Caudate nucleus (tissue), 63 donors: ENCODE measurements at places on chromosomes 2 and 18.

DNA sequence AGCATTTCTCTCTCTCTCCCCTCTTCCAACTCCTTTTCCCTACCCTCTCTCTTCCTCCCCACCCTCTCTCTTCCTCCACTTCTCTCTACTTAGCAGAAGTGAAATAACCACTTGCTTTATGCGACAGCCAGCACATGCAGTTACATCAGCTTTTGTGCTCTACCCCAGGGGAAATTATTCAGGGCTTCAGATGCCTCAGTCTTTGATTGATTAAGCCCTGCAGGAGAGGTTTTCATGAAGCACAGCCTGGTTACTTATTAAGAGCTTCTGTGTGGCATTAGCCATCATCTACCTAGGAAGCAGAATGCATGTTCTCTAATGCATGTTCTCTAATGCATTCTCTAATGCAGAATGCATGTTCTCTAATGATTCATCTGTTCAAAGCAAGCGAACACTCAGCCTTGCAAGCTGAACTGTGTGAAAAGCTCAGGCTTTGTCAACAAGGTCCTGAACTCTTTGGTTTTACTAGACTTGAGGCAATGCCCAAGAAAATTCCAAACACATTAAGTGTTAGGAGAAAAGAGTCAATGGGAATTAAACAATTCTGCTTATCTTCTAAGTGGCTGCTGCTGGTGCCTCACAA, 56.1 kb downstream of the LHCGR start:
- no peak for DNase-seq

DNA sequence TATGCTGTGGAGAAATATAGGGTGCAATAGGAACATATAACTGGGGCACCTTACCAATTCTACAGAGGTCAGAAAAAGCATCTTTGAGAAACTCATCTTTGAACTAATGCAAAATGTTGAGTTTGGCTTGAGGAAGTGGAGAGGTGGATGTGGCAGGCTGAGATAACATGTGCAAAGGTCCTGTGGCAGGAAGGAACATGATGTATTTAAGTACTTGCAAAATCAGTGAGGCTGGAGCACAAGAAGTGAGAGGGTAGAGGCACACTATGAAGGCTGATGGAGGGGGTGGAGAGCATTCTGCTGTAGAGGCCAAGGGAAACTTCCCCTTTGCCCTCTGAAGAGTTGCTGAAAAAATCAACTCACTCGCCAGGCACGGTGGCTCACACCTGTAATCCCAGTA, 14.7 kb upstream of the RAB1A start:
- no peak for DNase-seq

GRCh38 chr2:152761214-152761613, 42.8 kb downstream of the ARL6IP6 start:
- no peak for DNase-seq

- no peak for DNase-seq
Observed at GRCh38 chr2:196601430-196602306, 37.8 kb upstream of the CCDC150 start.

DNA sequence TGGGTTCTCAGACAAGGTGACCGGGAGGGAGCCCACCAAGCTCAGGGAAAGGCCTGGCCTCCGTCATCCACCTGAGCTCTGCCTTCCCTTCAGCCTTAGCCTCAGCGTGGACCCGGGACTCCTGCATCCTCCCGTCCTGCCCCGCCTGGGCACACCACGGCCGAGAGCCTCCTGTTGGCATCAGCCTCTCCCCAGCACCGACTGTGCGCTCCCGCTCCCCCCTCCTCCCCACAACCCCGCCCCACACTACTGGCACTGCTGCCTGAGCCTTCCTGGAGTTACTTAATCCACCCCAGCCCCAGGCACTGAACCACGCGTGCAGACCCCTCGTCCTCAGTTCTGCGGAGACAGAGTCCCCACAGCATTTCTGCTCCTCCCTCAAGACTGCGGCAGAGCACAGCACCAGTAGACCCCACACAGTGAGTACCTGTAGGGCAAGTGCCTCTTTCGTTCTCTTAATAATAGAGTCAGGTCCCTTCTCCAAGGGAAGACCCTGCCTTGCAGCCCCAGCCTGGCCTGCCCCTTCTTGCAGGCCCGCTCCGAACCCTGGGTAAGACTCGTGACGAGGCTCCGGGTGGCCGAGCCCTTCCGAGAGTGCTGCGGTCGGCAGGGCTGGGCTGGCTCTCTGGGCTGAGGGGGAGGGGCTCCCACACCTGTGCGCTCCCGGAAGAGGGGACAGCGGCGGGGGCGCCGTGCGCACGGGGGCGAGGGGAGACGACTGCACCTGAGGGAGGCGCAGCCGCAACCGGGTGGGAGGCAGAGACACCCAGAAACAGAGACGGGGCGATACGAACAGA, at the start of gene AMER3:
Gene AMER3, plus strand, starts transcription at position 285 of the 797 bp plus-strand sequence. CDS start 6,533 bp downstream, outside the sequence.
- no peak for DNase-seq

DNA sequence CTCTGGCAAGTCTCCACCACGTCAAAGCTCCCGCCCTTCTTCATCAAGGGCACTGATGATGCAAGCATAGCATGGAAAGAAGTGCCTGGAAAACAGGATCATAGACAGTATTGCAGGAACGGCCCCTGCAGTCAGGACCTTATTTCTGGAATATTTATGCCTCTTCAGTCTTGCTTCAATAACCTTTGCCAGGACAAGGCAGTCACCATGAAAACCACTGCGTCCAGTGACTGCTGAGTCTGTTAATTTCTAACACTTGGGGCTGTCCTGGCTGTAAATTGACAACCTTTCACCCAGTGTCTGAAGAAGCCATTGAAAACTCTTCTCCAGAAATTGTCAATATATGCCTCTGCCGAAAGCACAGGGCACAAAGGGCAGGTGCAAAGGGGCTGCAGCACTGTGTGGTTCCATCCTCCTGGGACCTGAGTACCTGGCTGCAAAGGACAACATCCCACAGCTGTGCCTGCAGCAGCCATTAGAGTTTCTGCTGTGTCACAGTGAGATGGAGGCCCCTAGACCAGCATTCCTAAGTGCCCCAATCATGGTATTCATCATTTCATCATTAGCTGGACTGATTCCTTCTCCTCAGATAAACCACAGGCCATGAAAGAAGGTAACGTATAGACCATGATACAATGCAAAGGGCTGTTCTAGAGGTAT, 819.6 kb downstream of the RNF144A start:
- DNase-seq = no peak

GRCh38 chr2:21910832-21911507, 787.2 kb downstream of the TDRD15 start:
- no peak for DNase-seq

DNA sequence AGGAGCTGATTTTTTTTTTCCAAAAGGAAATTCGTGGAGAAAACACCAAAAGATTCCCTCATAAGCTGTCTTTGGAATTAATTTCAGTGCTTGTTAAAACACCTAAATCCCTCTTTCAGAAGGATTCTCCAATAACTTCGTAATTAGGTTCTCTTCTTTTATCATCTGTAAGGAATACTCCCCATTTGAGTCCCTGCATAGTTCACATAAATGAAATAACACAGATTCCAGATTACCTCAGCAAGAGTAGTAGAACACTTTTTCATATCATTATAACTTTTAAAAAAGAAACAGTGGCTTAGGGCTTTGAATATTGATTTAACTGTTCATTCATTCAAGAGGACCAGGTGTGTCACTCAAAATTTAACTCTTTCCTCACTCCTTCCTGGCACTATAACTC, 55.5 kb downstream of the ARHGAP28 start:
- DNase-seq = no peak

DNA sequence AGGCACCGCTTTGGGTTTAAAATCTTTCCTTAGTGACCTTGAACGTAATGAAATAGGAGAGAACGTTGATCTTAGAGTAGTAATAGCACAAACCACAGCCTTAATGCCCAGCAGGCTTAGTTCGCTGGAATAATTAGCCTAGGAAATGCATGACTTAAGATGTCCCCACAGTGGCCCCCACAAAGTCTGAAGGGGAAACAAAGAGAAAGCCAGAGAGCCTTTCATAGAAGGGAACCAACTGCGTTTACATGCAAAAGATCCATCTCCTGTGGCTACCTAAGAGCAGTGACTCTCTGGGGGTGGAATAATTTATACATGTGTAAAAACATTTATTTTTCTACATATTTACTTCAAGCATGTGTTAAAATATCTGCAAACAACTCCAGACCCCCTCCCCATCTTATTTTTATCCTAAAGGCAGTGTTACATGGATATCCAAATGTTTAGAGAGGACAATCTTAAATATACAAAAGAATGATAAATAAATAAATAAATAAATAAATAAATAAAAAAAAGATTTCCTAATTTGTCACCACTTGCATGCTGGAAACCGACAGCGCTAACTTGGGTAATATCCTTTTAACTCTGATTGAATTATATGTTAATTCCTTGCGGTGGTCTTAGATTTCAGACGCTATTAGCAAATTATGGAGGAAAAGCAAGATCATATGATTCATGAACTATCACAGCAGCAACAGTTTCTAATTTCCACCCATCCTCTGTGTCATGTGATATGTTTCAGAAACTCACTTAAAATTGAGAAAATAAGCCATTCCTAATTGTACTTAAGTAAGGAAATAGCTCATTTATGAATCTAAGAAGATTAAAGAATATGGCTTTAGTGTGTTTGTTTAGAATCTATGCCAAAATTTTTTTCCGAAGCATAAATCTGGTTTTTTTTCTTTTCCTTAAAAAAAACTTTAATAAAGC, 23.4 kb upstream of the CYP1B1 start:
- no peak for DNase-seq

DNA sequence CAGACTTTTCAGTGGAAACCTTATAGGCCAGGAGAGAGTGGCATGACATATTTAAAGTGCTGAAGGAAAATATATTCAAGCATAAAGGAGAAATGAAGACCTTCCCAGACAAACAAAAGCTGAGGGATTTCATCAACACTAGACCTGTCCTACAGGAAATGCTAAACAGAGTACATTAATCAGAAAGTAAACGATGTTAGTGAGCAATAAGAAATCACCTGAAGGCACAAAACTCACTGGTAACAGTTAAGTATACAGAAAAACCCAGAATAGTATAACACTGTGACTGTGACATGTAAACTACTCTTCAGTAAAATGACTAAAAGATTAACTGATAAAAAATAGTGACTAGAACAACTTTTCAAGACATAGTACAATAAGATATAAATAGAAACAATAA, 87.4 kb downstream of the ATP8B1 start:
- DNase-seq = no peak

GRCh38 chr2:13858626-13859025, 773.9 kb upstream of the LRATD1 start:
- DNase-seq = no peak

DNA sequence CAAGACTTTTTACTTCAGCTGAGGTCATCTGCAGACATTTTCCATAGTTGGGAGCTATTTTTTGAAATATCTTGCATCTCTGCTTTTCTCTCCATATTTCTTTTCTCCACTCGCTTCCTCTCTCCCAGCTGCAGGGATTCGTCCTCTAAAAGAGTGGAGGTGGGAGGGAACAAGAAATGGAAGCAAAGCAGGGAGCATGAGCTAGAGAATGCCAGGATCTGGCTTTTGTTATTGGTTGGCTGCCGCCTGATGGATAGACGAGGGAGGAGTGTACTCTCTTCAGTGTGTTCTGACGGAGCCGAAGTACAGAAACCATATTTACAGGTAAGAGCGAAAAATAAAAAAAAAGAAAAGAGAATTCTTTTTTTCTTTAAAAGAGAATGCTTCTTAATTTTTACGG, at the start of gene CSRNP3:
Gene CSRNP3, plus strand, starts transcription at position 282 of the 400 bp plus-strand sequence. CDS start 125,368 bp downstream, outside the sequence.
- DNase-seq = peak; percentile 75

DNA sequence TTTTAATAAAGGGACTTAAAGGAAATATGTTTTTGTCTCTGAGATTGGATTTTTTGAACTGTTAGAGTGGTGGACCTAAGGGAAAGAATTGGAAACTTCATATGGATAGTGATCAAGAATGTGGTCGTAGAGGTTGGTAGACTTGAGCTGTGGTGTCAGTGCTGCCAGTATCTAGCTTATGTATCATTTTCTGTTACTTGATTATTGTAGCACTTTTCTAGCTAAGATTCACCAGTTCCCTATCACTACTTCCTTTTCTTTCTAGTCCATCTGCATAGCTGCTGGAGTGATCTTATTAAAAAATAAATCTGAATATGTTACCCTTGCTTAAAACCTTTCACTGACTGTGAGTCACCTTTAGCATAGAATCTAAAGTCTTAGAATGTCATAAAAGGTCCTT, 6.0 kb downstream of the ACVR2A start:
- DNase-seq = no peak
